ENCODE measurements at places on chromosomes 1 and 21.

DNA sequence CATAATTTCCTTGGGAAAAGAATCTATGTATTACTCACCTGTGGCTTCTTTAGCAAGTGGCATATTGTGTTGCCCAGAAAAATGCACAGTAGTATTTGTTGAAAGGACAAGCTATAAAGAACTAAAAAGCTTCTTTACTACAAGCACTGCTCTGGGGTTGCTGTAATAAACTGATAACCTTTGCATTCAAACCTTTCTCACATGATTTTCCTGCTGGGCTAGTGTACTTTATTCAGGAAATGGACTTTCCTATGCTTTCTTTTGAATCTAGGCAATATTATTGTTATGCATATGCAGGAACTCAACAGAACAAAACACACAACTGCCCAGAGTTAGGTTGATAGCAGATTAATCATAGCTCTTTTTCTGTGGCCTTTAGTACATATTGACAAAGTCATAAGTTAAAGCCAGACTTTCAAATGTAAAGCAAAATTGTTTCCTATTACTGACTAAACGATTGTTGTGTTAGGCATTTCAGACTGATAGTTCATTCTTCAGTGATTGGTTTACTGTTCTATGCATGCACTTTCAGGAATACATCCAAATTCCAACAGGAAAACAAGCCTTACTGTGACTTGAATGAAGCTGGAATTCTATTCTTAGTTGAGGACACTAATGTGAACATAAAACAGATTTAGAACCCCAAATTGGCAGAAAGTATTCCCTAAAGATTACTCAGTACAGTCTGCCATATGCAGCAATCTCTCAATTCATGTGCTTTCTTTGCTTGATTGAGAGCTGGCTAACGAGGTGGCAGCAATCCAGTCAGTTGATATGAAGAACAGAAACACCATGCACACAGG is 564.3 kb upstream of the NEGR1 start:
- no peak for DNase-seq

- DNase-seq, result peak; percentile 19
Observed at GRCh38 chr21:28239340-28239739, 753.3 kb downstream of the LTN1 start.

DNA sequence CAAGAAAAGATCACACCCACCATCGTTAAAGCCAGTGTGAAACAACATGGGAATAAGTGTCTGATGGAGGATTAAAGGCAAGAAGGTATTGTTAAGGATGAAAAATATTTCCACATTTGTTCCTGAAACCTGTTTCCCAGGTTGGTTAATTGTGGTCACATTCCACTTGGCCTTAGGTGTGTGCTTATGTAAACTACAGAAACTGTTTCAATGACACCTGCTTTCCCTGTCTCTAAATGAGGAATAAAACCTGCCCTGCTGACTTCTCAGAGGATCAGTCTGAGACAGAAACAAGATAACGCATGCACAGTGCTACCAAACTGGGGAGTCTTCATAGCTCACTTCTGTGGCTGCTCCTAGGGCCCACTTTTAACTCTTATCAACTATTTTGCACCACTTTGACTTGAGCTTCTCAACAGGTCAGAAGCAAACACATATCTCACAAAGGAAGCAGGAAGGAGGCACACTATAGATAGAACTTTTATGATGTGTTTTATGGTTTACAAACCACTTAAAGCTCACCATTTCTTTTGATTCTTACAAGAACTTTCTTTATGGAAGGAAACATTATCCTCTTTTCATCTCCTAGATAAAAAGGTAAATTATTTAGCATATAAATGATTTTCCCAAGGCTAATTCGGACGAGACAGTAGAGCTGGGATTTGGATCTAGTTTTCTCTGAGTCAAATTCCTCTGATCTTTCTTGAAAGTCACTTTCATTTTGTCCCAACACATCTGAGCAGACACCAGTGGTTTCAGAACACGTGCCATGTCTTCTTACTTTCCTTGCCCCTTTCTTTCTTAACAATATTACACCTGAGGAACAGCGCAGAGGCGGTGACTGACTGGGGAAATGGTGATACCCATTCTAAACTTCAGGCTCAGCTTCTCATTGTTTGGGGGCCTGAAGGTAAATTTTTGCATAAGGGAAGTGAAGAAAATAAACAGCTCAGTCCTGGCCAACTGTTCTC is 33.4 kb downstream of the CYP2J2 start:
- DNase-seq, result no peak

- DNase-seq, result no peak
Observed at GRCh38 chr1:223784541-223784940, 61.2 kb downstream of the TP53BP2 start.

GRCh38 chr1:172497230-172497629 is 35.7 kb upstream of the SUCO start:
- peak; percentile 20 for DNase-seq

GRCh38 chr1:167463080-167463479 is 55.2 kb downstream of the CD247 start:
- no peak for DNase-seq

Data from fibroblast of skin of scalp (primary cell).